ENCODE measurements at places on chromosomes 13 and 19.

DNA sequence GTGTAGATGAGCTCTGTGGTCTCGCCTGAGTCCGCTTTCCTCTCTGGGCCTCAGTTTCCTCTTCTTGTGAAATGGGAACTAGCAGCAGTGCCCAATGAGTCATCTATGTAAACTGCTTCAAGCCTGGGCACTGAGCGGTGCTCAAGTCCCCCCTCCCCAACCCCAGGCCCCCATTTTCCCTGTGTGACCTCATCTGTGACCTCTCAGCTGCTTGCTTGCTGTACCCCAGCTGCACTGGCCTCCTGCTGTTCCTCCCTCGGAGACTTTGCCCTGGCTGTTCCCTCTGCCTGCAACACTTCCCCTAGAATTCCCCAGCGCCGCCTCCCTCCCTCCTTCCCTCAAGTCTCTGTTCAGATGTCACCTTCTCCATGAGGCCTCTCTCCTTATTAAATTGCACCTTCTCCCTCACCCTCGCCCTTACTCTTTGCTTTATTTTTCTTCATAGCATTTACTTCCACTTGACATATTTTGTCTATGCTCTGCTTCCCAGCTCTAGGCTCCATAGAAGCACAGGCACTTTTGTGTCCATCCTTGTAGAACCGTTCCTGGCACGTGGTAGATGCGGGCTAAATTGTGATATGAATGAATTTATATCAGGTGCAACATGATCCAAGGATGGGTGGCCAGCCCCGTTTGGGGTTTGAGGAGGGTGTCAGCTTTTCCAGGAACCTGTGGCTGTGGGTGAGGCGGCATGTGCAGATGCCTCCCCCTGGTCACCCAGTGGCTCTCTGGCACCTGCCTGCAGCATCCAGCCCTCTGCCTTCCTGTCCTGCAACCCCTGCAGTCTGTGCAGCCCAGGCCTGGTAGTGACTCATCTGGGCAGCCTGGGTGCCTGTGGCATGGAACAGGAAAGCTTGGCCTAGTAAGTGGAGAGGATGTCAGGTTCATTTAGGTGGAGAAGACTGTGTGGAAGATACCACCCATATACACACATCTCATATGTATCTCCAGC is 26.3 kb downstream of the SIPA1L3 start:
- no peak for DNase-seq

GRCh38 chr13:41780715-41781706 is 179.9 kb downstream of the VWA8 start:
- DNase-seq: no peak

GRCh38 chr13:113616991-113617749 is 32.6 kb downstream of the TFDP1 start:
- no peak for DNase-seq

DNA sequence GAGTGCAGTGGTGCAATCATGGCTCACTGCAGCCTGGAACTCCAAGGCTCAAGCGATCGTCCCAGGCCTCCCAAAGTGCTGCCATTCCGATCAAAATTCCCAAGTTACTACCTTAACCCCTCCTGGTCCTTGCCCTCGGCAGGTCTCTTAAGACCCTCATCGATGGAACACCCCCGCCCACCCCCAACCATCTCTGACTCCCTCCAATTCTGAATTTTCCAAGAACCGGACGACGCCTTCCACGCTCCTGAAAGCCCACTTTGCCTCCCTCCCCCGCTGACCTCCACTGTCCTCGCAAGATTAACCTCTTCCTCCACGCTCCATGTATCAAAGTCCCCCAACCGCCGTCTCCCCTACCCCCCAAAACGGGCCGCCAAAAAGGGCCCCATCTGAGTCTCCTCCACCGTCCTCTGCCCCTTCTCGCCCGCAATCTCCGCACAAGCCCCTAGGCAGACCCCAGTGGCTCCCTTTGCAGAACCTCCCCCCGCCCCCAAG is 539 bp downstream of the DAPK3 start:
- DNase-seq: no peak

- DNase-seq: peak; percentile 91
Measured at GRCh38 chr13:99980201-99980823, 1.3 kb upstream of the ZIC2 start.
